ENCODE measurements at places on chromosomes 13 and 19.

DNA sequence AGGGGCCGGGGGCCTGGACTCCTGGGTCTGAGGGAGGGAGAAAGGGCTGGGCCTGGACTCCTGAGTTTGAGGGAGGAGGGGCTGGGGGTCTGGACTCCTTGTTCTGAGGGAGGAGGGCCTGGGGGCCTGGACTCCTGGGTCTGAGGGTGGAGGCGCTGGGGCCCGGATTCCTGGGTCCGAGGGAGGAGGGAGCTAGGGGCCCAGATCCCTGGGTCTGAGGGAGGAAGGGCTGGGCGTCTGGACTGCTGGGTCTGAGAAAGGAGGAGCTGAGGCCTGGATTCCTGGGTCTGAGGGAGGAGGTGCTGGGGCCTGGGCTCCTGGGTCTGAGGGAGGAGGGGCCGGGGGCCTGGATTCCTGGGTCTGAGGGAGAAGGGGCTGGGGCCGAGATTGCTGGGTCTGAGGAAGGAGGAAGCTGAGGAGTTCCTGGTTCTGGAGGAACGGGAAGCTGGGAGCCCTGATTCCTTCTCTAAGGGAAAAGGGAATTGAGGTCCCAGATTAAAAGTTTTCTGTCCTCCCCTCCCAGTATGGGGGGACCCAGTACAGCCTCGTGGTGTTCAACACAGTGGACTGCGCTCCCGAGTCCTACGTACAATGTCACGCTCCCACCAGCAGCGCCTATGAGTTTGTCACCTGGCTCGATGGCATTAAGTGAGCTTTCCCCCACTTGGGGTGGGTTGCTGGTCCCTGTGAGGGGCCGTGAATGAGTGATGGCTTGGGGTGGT is 721 bp downstream of the MED25 start:
- DNase-seq, result no peak

DNA sequence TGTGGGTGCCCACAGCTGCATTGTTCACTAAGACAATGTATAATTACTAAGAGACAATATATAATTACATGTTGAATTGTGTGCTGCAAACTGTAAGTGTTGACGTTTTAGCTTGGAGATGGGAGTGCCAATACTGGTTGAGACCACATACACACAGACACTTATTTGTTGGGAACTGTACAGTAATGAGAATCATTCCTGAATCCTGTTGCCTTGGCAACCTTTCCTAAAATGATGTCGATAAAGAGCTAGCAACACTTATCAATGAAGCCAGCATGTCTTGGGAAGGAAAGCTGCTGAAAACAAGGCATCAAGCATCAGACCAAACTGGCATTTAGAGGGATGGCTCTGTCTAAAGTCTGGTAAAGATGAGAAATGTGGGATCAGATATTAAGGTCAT is 51.3 kb downstream of the PCDH8 start:
- DNase-seq, result no peak

DNA sequence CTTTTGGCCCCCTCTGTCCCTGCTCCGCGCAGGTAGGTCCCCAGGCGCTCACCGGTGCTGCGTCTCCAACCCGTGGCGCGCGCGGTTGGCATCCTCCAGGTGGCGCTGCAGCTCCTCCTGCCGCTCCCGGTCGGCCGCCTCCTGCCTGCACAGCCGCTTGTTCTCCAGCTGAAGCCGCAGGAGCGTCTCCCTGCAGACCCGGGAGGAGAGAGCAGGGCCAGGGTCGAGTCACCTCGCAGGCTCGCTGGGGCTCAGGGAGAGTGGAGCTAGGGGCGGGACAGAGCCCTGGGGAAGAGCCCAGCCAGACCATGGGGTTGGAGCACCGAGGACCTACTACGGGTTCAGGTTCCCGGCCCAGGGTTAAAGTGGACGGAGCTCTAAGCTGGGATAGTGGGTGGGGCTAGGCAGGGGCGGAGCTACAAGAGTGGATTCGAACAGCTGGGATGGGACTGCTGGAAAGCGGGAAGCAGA is 9.3 kb downstream of the HOOK2 start:
- DNase-seq, result no peak

DNA sequence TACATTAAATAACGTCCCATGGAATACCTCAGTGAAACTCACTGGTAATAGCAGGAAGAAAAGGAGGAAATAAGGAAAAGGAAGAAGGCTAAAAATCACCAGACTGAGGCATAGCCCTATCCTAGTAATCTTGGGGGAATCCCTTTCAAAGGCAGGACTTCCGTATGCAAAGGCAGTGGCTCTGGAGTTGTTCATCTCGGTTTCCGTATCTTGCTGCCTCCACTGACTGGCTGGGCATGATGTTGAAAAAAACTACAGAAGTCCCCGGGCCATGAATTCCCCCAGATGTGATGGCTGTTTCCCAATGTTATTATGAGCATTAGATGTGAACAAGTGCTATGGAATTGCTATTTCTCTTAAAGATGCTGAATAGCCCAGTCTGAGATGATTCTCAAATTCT is 5.5 kb downstream of the FPR2 start:
- no peak for DNase-seq

DNA sequence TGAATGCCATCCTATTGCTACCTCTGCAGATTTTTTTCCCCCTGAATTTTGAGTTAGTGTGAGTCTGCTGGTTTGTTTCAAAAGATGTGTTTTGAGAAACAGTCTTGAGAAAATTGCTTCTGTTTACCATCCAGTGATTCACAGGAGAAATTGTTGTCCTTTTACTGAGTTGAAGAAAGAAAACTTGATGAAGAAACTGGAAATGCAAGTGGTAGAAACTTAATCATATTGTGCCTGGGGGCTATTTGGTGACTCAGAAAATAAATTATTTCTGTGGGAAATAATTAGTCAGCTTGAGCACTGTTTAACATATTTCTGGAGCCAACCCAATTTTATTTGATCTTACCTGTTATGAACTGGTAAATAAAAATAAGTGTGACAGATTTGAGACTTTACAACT is 35.4 kb downstream of the PAN3 start:
- no peak for DNase-seq

- DNase-seq, result no peak
Measured at GRCh38 chr13:34826432-34826831, 115.6 kb upstream of the NBEA start.

DNA sequence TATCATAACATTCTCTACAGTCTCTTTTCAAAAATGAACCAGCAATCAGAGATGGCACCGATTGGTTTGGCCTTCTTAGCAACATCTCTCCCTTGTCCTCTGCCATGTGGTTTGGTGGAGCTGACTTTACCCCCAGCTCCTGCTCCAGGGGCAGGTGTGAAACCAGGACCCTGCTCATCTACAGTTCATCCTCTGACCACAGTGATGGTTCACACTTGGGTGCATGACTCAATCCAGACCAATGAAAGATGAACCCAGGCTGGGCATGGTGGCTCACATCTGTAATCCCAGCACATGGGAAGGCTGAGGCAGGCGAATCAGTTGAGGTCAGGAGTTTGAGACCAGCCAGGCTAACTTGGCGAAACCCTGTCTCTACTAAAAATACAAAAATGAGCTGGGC is 33.6 kb upstream of the FFAR2 start:
- DNase-seq, result no peak

GRCh38 chr13:57846600-57847173 is 215.1 kb downstream of the PCDH17 start:
- DNase-seq, result no peak

DNA sequence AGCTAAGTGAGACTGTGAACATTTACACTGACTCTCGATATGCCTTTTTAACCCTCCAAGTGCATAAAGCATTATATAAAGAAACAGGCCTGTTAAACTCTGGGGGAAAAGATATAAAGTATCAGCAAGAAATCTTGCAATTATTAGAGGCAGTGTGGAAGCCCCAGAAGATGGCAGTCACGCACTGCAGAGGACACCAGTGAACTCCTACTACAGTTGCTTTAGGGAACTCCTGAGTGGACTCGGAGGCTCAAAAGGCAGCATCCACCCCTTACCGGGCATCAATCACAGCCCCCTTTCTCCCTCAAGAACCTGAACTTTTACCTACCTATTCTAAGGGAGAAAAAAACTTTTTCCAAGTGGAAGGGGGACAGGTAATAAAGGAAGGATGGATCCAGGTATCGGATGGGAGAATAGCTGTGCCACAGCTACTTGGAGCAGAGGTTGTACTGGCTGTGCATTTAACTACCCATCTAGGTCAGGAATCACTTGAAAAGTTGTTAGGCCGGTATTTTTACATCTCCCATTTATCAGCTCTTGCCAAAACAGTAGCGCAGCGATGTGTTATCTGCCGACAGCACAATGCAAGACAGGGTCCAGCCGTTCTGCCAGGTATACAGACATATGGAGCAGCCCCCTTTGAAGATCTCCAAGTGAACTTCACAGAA is 80.1 kb downstream of the ZNF486 start:
- DNase-seq, result no peak

- peak; percentile 20 for DNase-seq
Measured at GRCh38 chr13:80585531-80585930, 244.6 kb upstream of the SPRY2 start.

DNA sequence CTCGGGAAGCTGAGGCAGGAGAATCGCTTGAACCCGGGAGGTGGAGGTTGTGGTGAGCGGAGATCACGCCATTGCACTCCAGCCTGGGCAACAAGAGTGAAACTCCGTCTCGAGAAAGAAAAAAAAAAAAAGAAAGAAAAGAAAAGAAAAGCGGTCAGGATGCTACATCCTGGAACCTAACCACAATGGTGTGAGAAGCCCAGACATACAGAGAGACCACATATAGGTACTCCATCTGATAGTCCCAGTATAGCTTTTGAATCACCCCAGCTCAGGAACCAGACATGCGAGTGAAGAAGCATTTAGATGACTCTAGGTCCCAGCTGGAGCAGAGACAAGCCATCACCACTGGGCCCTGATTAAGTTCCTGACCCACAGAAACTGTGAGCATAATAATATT is 3.2 kb downstream of the IFNL1 start:
- DNase-seq, result no peak

GRCh38 chr19:40254714-40255418 is 28.4 kb upstream of the CCNP start:
- DNase-seq, result no peak

DNA sequence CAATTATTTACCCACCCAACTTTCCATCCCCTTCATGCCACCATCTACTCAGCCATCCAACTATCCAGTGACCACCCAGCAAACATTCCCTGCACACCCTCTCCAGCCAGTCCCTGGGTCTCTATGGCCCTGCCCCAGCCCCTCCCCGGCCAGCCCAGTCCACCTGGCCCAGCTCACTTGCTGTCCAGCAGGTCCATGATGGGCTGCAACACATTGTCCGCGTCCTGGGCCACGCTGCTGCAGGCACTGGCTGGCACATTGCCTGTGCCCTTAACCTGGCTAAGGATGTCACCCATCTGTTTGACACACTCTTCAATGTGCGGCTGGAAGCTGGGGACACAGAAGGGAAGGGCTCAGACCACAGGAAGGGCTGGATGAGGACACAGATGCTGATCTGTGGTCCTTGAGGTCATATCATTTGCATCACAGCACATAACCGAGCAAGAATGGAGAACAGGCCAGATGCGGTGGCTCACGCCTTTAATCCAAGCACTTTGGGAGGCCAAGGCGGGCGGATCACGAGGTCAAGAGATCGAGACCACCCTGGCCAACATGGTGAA is 61.6 kb downstream of the UNC13A start:
- DNase-seq, result no peak

- DNase-seq, result no peak
Measured at GRCh38 chr13:52177276-52177675, 17.9 kb upstream of the NEK3 start.

DNA sequence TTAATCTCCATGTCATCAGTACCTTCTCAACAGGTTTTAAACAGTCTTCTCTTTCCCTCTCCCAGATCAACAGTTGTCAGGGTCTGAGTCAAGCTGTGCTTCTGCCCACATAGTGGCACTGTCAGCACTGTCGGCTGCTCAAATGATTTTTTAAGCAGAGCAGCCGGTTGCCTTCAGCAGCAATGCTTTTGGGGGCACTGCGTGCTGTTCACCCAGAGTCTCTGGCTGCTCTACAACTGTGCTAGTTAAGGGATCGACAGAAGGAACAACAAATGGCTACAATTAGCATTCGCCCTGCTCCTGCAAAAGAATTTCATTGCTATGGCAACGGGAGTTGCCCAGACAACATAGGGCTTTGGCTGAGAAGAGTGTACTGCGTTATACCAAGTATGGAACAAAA is 412.9 kb downstream of the DIAPH3 start:
- peak; percentile 88 for DNase-seq

GRCh38 chr13:42815681-42816080 is 34.3 kb downstream of the FAM216B start:
- DNase-seq, result no peak
